ENCODE measurements at places on chromosomes 4 and X.

GRCh38 chr4:8599091-8599460, 6.5 kb downstream of the CPZ start:
- no peak for DNase-seq

DNA sequence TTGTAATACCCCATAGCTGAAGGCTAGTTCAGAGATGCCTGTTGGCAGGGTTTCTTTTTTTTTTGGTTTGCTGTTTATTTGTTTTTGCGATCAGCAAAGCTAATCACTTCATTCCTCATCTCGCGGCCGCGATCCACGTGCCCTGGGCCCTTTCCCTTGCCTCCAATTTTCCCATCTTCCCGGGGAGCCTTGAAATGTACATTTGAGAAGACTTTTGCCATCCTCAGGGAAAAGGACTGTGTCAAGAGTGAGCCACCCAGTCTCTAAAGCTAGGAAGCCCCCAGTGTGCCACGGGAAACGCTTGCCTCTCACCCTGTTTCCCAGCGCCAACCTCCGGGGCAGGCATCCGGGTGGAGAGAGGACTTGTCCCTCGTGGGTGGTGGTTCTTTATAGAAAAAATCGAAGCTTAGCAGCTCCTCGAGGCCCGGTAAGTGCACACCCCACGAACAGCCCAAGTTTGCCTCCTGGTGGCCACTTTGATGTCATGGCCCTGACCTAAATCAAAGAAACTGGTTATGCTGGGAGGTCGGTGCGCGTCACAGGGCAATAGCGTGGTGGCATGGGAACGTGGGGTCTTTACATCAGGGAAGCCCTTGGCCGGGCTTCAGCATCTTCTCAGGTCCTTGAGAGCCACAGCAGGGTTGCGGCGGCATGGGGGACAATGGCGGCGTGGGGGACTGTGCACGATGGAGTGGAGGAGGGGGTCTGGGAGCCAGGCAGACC, 42.0 kb downstream of the MAP7D3 start:
- DNase-seq, result no peak

GRCh38 chrX:110180176-110180927, 137.5 kb downstream of the AMMECR1 start:
- DNase-seq, result no peak

DNA sequence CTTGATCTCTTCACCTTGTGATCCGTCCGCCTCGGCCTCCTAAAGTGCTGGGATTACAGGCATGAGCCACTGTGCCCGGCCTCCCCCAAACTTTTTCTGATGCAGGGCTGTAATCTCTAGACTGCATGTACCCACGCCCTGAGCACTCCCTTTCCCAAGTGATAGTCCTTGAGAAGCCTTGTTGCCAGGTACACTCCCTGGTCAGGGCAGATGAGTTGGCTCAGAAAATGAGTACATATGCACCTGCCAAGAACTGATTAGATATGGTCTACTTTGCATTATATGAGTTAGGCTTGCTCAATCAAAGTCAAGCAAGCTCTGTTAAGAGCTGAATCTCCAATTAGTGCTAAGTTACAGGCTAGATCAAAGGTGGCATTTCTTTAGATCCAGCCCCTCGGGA, 20.3 kb downstream of the APOO start:
- DNase-seq, result no peak

DNA sequence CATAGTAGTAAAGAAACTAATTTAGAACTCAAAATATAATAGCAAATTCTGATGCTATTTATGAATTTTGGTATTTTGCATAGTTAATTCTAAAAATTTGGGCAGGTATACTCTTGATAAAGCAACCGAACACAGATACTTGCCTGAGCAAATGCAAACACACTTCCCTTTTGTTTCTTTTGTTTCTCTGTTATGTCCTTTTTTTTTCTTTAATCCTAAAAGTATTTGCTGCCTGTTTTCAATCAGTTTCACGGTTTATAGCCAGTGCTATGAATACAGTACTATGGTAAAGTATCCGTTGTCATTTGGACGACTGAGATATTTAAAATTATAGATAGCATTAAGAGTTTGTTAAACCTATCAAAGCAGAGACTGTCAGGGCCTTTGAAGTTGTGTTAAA, 84.3 kb upstream of the HPRT1 start:
- DNase-seq, result no peak

GRCh38 chr4:113582737-113583136, 178.8 kb downstream of the CAMK2D start:
- DNase-seq, result no peak

DNA sequence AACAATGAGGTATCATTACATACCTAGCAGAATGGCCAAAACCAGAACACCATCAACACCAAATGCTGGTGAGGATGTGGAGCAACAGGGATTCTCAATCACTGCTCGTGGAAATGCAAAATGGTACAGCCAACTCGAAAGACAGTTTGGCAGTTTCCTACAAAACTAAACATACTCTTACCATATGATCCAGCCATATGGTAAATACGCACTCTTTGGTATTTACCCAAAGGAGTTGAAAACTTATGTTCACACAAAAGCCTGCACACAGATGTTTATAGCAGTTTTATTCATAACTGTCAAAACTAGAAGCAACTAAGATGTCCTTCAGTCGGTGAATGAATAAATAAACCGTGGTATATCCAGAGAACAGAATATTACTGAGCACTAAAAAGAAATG, 7.8 kb downstream of the CASP3 start:
- no peak for DNase-seq

- no peak for DNase-seq
Observed at GRCh38 chr4:171812333-171812664, 905 bp upstream of the GALNTL6 start.

- no peak for DNase-seq
Observed at GRCh38 chr4:93710101-93710846, 118.3 kb upstream of the ATOH1 start.

DNA sequence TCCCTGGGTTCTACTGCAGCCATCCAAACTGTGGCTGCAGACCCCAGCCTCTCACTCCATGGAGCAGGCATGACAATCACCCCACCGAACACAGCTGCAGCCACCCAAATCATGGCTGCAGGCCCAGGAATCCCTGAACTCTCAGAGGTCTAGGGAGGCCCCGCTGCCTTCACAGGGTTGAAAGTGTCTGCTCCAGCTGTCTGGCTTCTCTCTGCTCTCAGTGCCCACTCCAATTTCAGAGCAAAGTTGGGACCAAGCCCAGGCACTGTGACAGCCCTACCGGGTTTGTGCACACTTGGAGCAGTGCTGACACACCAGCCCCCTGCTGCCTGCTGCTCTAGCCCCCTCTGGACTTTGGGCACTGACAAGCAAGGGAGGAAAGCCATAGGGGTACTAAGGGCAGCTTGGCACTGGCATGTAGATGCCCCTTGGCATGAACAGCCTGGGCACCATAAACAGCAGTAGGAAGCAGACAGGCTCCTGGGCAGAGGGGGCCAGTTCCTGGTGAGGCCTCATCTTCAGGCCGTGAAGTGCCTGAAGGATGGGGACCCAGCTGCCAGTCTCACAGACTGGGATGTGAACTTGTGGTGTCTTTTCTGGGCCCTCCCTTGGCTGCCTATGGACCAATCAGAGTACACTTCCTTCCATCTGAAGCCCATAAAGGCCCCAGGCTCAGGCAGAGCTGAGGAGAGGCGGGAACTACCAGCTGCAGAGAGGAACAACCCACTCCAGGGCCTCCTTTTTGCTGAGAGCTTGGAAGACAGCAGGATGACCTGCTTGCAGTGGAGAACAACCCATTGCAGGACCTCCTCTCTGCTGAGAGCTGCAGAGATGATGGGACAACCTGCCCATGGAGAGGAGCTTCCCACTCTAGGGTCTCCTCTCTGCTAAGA, 68.8 kb downstream of the TECRL start:
- no peak for DNase-seq

GRCh38 chrX:40165206-40165605, 67.4 kb upstream of the BCOR start:
- no peak for DNase-seq

- DNase-seq, result no peak
Observed at GRCh38 chrX:79366873-79367749, at the start of gene ITM2A. TSS of gene ITM2A (minus strand) at chrX:79367334. CDS start at chrX:79367215, 119 bp downstream.

GRCh38 chr4:141913928-141914327, 277.5 kb downstream of the IL15 start:
- no peak for DNase-seq

GRCh38 chr4:159435561-159436023, 332.7 kb downstream of the RAPGEF2 start:
- no peak for DNase-seq

DNA sequence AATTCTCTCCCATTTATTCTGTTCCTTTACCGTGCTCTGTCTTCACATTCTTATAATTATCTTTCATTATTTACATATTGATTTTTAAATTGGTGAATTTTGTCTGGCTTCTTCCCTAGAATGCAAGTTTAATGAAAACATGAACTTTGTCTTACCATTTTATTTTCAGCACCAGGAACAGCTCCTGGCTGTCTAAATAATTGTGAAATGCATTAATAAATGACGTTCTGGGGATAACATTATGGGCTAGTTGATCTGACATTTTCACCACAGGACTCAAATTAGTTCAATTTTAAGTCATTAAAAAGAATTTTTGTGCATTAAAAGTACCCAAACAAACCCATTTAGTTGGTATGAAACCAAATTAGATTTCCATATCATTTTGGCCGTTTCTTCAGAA, 97.5 kb downstream of the KCTD8 start:
- DNase-seq, result no peak
